NCI-H226 (cell line): ENCODE measurements at places on chromosomes 1 and 21.
A peak's percentile ranks its signal among the peaks of the same experiment; 100 is the strongest.

DNA sequence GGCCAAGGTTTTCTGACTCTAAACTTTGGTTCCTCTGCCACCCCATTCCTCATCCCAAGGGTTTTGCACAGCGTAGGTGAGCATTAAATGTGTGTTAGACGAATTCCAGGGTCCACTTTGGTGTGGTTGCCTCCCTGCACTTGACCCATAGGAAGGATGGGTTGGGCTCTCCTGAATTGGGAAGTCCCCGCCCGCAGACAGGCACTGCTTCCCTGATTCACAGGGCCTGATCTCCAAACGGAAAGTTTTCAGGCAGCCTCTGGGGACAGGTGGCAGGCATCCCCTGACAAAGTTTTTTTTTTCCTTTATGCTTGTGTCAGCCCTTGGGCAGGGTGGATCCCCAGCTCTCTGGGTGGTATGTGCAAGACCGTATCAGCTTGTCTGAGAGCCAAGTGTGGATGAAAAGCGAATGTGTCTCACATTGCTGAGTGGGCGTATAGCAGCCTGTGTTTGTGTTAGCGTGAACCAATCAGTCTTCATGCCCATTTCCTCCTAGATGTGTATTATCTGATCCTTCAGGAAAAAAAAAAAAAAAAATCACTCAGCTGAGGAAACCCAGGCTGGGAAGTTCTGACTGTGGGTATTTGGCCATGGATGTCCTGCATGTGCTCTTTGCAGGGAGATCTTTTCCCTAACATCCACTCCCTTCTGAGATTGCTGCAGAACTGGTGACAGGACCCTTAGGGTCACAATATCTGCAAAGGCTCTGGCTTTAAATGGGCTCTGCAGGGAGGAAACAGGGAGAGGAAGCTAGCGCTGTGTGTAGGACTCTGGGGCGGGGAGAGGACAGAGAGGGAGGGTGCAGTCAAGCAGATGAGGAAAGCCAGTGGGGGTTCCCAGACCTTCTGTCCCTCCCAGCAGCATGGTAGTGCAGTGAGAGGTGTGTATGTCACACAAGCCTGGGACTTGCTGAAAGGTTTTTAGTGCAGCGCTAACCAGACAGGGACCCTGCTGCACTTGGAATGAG, 42.2 kb upstream of the TRABD2B start:
- DNase-seq: peak; percentile 43

DNA sequence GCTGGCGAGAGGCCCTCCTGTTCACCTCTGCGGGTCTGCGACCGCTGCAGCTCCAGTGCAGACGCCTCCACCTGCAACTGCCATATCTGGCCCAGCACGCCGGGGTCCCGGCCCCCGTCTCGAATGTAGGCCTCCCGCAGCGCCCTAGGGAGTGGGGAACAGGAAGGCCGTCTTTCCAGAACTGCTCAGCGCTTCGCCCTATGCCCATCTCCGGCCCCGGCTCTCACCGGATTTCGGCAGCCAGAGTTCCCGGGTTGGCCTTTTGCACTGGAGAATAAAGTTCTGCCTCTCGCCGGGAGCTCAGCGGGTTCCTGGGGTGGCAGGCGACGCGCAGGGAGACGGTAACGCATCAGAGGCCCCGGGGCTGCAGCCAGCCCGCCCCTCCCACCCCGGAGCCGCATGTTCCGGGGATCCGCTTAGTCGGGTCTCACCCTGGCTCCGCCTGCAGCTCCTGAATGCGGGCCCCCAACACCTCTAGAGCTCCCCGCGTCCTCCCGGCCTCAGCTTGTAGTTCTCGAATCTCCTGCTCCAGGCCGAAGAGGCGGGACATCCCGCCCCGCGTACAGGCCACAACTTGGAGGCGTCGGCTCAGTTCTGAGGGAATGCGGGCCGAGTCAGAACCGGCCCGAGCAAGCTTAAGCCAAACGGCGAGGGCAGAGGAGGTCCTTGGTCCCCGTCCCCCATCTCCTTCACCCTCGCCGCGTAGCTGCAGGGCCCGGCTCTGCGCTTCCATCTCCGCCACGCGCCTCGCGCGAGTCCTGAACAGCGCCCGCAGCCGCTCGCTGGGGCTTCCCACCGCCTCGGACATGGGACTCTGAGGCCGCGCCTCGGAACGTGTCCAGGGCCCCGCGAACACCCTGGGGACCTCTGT, 1.1 kb downstream of the CCDC17 start:
- no peak for DNase-seq

- no peak for DNase-seq
Observed at GRCh38 chr1:165351863-165352441, 4.6 kb downstream of the LMX1A start.

DNA sequence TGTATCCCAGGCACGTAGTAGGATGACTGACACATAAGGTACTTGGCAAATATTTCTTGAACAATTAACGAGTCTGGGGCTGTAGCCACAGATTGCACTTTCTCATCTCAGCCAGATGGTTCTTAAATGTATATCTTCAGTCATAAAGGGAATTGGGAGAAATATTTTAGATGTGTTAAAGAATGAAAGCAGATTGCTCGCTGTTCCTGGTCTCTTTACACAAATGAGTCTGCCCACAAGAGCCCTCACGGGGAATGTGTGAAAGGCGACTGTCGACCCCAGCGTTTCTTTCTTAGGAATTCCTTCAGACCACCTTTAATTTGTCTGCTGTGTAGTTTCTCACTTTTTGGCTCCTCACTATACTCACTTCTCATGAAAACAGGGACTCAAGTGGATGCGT, 725 bp downstream of the MT1HL1 start:
- DNase-seq: no peak

DNA sequence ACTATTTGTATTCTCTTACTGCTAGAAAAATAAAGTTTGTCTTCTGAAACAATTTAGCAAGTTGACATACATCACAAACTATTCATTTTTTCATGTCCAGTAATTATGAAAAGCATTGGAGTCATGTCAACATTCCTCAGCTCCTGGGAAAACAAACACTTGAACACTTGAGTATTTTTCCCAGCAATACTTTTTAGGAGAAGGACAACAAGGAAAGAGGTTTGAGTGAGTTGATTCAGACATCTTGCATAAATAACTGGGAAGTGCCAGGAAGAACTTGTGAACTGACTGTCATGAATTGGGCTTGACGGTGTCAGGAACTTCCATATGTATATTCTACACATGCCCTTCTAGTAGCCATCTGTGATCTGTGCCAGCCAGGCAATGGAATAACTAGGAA, 195.6 kb downstream of the HMCN1 start:
- DNase-seq: no peak

- DNase-seq: no peak
Observed at GRCh38 chr1:156804572-156805243, 11.9 kb downstream of the SH2D2A start.

DNA sequence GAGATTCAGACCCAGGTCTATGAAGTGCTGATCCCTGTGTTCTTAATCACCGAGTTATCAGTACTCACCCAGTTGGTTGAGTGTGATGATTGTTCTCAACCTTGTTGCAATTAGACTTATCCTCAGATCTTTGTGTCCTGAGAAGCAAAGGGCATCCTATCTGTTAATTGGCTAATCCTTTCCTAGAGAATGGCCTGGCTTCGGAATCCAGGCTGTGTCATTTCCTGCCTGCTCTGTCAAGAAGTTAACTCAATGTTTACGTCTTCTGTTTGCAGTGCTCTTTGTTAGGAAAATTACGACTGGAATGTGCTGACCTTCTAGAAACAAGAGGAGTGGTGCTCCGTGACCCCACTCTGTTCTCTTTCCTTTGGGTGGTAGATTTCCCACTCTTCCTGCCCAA, 14.7 kb downstream of the GAS5 start:
- DNase-seq: peak; percentile 43

DNA sequence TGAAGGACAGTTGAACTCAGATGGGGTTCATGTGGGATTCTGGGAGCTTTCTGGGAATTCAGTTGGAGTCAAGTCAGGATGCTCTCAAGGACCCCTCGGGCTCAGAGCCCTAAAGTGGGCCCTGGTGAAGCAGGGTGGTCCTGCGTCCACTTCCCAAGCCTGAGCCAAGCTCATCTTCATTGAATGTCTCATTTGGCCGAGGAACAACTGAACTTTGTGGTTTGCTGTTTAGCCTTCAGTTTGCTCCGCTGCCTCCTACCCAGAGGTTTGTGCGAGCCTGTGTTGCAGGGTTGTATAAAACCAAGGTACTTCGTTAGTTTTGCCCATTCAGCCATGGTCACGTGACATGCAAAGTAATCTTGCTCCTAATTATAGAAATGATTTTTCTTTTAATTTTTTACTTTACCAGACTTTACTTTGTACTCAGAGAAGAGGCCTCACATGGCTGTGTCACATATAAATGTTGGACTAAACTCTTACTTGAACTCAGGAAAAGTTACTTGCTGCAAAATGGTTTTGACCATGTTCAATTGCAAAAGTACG, 49.7 kb downstream of the B3GALT5 start:
- no peak for DNase-seq

DNA sequence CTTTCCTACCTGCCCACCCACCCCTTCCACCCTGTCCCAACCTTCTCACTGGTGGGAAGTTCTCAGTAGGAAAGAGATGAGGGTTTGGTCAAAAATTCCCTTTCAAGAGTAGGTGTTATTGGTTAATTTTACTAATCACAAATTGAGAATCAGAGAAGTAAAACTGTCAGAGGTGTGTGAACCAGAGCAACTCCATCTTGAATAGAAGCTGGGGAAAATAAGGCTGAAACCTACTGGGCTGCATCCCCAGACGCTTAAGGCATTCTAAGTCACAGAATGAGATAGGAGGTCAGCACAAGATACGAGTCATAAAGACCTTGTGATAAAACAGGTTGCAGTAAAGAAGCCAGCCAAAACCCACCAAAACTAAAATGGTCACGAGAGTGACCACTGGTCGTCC, 11.5 kb downstream of the PLA2G2D start:
- no peak for DNase-seq

- no peak for DNase-seq
Observed at GRCh38 chr1:6917067-6917466, 131.8 kb downstream of the CAMTA1 start.

DNA sequence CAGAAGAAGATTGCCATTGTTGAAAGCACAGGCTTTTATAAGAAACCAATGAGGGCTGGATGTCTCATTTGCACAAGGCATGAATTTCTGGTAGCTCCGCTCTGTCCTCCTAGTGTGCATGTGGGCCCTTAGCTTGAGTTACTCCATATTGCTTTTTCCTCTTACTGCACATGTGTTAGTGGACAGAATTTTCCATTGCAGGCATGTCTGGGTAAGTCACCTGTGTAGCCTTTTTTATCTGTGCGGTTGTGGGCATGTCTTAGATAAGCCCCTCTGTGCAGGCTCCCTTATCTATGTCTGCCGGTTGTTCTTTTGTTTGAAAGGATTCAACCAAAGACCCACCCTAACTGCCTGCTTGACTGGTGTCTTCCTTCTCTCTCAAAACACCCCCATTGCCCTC, 7.2 kb upstream of the CLCA1 start:
- DNase-seq: no peak

DNA sequence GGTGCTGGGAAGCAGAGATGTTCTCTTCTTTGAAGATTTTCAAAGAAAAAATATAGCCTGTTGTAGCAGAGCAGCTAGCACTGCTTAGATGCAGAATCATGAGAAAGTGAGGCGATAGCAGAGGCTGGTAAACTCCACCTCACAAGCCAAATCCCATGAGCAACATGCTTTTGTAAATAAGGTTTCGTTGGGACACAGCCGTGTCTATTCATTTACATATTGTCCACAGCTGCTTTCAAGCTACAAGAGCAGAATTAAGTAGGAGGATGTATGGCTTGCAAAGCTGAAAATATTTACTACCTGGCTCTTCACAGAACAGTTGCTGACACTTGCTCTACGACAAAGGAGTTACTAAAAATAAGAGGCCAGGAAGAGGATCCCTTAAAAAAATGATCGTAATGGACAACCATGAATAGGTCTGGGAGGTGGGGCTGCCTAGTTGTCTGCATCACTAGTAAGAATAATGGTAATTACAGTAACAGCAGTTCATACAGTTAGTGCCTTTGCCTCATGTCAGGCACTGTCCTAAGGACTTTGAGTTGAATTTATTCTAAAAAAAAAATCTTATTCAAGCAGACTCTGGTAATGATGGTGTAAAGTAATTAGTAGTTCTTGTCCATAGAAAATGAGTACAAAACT, 622.0 kb downstream of the KIF26B start:
- no peak for DNase-seq

- DNase-seq: no peak
Observed at GRCh38 chr1:88990426-88990825, 2.0 kb downstream of the KYAT3 start.

GRCh38 chr1:109213824-109214693, at the start of gene SARS1:
Gene SARS1, plus strand, starts transcription at chr1:109213918. Its CDS starts 75 bp downstream, at chr1:109213993.
- peak; percentile 73 for DNase-seq

- DNase-seq: no peak
Observed at GRCh38 chr1:25008192-25008485, 78.1 kb upstream of the RUNX3 start.

- no peak for DNase-seq
Observed at GRCh38 chr1:185811073-185811709, 77.0 kb downstream of the HMCN1 start.

DNA sequence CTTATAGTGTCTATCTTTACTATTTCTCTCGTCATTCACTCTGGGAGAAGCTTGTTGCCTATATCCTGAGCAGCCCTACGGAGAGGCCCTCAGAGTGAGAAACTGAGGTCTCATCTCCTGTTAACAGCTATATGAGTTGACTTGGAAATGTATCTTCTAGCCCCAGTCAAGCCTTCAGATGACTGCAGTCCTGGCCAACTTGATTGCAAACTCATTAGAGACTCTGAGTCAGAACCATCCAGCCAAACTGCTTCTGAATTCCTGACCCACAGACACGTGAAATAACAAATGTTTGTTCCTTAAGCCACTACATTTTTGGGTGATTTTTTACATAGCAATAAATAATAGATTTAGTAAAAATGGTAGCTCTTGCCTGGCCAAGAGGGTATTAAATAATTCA, 3.9 kb upstream of the ZBED6 start:
- DNase-seq: no peak

DNA sequence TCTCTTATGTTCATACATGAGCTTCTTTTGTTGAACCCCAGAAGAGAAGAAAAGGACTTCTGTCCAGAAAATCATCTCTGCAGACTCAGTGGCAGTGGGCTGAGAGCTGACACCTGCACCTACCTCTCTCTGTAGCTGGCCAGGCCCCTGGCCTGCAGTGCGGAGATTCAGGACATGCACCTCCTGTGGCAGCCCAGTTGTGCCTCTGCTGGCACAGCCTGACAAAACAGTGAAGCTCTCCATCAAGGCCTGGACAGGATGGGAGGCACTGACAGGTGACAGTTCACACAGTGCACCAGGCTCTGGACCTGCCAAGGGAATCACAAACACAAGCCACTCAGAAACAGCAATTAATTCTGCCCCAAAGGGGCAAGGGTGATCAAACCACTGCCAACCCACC, 88.8 kb downstream of the TGFBR3 start:
- DNase-seq: no peak

- DNase-seq: peak; percentile 88
Observed at GRCh38 chr1:55064861-55065263, 25.5 kb downstream of the PCSK9 start.

DNA sequence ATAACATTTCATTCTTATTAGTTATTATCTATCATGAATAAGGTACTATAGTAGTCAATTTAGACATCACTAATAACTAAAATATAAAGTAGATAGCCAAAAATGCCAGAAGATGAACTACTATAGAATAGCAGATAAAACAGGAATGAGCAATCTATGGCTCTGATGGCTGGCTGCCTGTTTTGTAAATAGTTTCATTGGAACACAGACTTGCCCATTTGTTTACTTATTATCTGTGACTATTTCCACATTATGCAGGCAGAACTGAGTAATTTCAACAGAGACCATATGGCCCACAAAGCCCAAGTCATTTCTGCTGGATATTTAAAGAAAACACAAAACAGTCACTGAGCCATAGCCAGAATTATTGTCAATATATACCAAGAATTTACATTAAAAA, 222.1 kb downstream of the COL24A1 start:
- no peak for DNase-seq

GRCh38 chr1:55195521-55196233, 19.5 kb downstream of the USP24 start:
- no peak for DNase-seq
